Stimulated activated CD4-positive, alpha-beta T cell treated with anti-CD3 and anti-CD28 coated beads, Interleukin-1b, Interleukin-23, amount 100 ng/mL, for 24 hours (primary cell): ENCODE measurements at places on chromosomes 5 and 9.

GRCh38 chr9:98905015-98905414 is 38.7 kb upstream of the COL15A1 start:
- DNase-seq, result no peak

GRCh38 chr9:89328064-89328463 is 9.8 kb downstream of the SECISBP2 start:
- no peak for DNase-seq

DNA sequence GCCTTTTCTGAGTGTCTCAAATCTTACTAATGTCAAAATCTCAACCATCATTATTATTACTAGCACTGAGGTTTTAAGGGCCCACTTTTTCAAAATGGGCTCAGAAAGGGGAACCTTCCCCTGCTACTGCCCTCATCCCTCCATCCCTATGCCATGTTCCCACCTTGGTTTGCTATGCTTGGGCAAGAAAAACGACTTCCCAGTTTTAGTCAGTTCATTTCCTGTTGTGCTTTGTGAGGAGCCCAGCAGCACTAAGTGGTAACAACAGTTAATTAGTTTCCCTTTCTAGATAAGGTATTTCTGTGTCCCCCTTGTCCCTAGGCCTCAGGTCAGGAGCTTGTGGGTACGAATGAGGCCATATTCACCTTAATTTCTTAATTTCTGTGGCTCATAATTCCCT is 595.2 kb downstream of the RAB3C start:
- no peak for DNase-seq

GRCh38 chr5:76154009-76154690 is 71.0 kb downstream of the SV2C start:
- no peak for DNase-seq

GRCh38 chr9:89501311-89501898 is 3.5 kb upstream of the SEMA4D start:
- no peak for DNase-seq

- DNase-seq, result no peak
Observed at GRCh38 chr5:110058175-110058574, 368.4 kb downstream of the MAN2A1 start.
